ENCODE measurements at places on chromosomes 3 and 15. TPM values are rescaled to one million over a fixed set of nuclear protein-coding genes. Genes with fewer than 3 reads are reported as not detected.

UBA7 gene
- total RNA-seq = 3.2 TPM

STRC gene
- total RNA-seq = not detected

TGM5 gene
- total RNA-seq = 0.92 TPM

UBA3 gene
- total RNA-seq = 58.5 TPM

TMCO5A gene
- total RNA-seq = not detected

CCR1 gene
- total RNA-seq = not detected

ITIH1 gene
- total RNA-seq = not detected

GMNC gene
- total RNA-seq = 0.07 TPM

CADPS gene
- not detected for total RNA-seq

PLA1A gene
- total RNA-seq = not detected

PRKCD gene
- 13.5 TPM for total RNA-seq

NRROS gene
- 0.07 TPM for total RNA-seq

CPB1 gene
- total RNA-seq = not detected

TMED3 gene
- total RNA-seq = 134 TPM

CTDSPL gene
- total RNA-seq = 62.9 TPM

IL5RA gene
- total RNA-seq = not detected

HCN4 gene
- not detected for total RNA-seq

CFAP100 gene
- not detected for total RNA-seq

PTH1R gene
- total RNA-seq = not detected

Data from airway epithelial cell (primary cell).